Hepatic stellate cell (primary cell): ENCODE measurements at places on chromosomes 1 and 21.

GRCh38 chr1:12539320-12539704 lies 78.7 kb downstream of the DHRS3 start:
- DNase-seq = no peak

DNA sequence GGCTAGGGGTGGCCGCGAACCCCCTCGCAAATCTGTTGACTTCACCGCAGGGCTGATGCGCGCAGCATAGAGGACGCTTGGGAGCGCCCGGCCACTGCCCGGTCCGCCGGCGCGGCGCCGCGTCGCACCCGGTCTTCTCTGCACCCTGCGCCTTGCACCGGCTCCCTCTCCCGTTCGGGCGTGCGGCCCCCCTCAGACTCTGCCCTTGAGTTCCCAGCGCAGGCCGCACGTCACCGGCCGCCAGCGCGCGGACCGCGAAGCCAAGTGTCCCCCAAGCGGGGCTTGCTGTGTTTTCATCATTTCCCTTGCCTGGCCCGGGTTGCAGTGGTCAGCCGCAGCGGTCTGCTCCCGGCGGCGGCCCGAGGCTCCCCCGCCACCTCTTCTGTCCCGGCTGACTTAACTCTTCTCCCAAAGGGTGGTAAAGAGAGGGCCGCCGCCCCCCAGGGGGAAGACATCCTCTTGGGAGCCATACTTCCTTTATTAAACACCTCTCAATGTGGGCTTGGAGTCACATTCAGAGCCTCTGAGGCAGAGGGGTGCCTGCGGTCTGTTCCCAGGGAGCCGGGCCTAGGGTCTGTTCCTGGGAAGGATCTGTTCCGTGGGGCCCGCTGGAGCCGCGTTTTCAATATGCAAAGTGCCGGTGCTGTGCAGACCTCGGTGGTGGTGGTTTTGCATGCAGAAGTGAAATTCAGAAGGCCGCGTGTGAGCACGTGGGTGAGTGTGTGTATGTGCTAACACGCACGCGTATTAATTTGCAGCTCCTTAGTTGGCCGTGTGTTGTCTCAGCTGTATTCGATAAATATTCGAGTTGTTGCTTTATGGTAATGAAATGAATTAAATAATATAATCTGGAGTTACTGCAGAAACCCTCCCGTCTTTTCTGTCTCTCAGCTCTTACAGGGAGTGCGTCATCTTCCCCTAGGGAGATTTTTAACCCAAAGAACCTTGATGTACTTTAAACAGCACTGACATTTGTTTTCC lies 17.6 kb downstream of the PBX1 start:
- DNase-seq = peak; percentile 59

- no peak for DNase-seq
Observed at GRCh38 chr21:34724857-34725195, 56.0 kb downstream of the CLIC6 start.

DNA sequence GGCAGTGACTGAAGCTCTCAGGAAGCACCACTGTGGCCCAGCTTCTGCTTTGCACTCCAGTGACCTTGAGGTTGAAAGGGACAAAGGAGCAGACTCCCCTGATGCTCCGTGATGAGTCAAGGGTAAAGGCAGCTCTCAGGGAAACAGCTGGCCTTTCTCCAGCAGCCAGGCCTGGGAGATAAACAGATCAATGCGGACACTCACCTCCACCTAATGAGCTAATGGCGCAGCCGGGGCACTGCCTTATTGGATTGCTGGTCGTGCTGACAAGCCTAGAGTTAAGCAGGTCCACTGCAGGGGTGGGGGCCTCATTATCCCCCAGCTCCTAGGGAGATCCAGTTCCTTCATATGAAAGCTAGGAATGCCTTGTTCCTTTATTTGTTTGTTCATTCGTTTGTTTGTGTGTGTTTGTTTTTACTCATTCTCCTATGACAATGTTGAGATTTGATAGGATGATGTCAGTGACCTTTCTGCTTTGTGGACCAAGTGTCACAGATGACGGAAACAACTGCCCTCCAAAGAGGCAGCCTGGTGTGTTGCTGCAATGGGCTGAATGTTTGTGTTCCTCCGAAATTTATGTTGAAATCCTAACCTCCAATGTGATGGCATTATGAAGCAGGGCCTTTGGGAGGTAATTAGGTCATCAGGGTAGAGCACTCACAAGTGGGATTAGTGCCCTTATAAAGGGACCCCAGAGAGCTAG lies 141.4 kb upstream of the BEND5 start:
- DNase-seq = no peak

GRCh38 chr1:58031416-58031815 lies 515.1 kb downstream of the OMA1 start:
- DNase-seq = no peak

- DNase-seq = no peak
Observed at GRCh38 chr1:182993746-182994145, 29.5 kb upstream of the LAMC1 start.

DNA sequence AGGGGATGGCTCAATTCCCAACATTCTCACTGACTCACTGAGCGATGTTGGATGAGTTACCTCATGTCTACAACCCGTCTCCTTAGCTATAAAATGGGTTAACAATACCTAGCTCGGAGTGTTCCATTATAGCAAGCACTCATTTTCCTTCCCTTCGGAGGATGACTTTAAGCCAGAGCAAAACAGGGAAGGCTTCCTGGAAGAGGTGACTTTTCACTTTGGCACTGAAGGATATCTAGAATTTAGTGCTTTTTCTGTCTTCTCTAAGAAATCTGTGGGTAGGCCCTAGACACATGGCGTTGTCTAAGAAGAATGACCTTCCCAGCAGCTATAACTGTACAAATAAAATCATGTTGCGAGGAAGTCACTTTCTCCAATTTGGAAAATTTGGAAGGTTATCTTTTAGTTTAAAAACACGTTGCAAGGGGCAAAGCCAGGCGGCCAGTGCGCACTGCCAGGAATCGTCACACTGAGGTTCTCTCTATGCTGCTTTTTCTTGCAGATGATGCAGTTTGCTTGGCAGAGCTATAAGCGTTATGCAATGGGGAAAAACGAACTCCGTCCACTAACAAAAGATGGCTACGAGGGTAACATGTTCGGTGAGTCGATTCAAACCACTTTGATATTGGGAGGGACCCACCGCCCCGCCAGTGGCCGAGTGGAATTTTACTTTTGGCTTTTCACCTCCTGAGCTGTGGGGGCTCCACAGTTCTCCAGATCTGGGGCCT lies 69.5 kb downstream of the MAN1C1 start:
- DNase-seq = no peak

DNA sequence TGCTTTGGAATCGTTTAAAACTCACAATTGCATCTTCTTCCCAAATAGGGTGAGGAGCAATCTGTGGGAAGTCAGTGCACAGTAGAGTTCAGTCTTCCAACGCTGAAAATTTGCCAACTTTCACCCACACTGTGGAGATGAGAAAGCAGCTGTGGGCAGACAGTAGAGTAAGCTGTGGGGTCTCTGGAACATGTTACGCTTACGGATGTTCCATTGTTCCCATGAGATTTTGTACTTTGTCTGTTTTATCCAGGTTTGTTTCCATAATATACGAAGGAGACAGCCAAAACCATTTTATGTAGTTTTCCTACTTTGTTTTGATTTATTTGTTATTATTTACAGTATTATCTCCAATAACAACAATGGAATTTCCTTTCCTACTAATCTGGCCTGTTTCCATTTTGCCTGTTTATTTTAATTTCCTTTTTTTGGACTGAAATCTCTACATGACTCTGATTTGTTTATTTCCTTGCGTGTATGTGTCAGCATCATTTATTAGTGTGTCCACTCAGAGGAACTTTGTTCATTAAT lies 65.1 kb upstream of the RGL1 start:
- DNase-seq = no peak

DNA sequence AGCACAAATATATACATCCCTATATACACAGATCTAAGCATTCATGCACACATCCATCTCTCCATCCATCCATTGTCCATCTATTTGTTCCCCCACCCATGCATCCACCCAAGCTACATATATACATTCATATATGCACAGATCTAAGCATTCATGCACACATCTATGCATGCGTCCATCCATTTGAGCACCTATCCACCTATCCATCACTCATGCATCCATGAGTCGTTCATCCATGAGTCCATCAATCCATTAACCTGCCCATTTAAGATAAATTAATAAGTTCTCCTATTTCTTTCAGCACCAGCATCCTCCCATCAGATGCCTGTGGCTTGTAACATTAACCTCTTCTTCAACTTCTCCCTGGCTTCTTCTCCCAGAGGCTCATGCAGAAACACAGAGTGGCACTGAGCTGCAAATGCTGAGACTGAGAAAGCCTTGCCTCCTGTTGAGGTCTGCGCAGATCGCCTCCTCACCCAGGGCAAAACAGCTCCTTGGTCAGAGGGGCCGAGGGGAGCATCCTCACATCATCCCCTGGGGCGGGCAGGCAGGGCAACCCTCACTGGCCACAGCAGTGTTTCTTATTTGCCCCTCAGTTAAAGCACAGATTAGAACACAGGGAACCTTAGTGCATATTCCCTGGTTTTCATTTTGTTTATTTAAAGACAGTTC lies 17.4 kb upstream of the PDE9A start:
- DNase-seq = no peak

DNA sequence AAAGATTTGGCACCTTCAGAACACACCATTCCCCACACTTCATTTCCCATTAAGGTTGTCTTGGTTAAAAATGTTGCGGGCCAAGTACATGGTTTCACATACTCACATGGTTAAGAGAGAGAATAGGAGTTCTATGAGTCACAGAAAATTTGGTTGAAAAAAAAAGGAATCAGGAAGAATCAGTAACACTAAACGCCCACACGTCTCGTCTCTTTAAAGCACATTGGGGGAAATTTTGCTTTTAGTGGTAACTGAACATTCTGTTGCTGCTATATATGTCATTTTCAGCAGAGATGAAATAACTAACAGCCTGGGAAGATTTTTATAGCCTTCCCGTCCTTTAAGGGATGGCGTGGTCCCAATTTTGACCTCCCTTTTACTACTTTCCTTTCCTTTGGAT lies 132.9 kb upstream of the ERG start:
- DNase-seq = no peak

DNA sequence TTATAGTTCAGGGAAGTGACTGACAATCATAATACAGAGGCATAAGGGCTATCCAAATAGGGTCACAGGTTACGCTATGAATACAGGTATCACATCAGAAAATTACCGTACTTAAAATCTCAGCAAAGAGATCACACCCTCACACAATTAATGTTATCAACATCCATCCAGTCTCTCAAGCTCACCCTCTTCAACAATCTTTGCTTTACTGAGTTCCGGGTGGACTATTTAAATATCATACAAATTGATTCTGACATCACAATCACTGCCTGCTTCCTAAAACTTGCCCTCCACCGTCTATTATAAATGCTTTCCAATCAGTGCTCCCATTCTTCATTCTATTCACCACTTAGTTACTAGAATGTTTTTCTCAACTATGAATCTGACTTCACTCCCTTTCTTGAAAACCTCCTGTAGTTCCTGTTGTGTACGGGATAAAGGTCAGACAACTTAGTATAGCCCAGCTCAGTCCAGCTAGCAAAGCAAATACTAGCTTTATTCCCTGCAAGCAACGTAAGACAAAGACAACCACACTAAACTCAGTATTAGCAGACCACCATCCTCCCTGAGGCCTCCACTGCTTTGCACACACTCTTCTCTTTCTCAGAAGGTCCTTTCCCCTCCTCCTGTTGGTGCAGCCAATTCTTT lies 398.7 kb downstream of the SMYD3 start:
- DNase-seq = no peak

GRCh38 chr1:231553320-231553719 lies 24.9 kb downstream of the TSNAX start:
- no peak for DNase-seq

GRCh38 chr1:36128126-36128904 lies 3.3 kb upstream of the COL8A2 start:
- no peak for DNase-seq

- DNase-seq = peak; percentile 58
Observed at GRCh38 chr1:11796036-11796828, 9.5 kb downstream of the MTHFR start.

DNA sequence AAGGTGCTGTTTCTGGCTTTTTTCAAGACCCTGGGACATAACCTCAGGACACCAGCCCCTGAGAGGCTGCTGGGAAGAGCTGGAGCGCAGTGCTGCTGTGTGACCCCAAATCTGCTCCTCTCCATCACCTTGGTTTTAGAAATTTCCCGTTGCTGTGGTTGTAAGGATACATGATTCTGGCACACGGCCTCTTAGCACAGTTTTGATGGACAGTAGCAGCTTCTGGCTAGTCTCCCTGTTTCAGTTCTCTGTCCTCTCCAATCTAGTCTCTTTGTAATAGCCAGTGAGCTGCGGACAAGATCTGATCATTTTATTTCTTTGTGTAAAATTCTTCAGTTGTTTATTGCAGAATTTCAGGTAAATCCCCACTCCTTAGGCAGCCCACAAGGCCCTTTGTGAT lies 3.1 kb downstream of the CLIC6 start:
- DNase-seq = no peak

- DNase-seq = no peak
Observed at GRCh38 chr1:110430366-110430765, 20.6 kb upstream of the PROK1 start.

DNA sequence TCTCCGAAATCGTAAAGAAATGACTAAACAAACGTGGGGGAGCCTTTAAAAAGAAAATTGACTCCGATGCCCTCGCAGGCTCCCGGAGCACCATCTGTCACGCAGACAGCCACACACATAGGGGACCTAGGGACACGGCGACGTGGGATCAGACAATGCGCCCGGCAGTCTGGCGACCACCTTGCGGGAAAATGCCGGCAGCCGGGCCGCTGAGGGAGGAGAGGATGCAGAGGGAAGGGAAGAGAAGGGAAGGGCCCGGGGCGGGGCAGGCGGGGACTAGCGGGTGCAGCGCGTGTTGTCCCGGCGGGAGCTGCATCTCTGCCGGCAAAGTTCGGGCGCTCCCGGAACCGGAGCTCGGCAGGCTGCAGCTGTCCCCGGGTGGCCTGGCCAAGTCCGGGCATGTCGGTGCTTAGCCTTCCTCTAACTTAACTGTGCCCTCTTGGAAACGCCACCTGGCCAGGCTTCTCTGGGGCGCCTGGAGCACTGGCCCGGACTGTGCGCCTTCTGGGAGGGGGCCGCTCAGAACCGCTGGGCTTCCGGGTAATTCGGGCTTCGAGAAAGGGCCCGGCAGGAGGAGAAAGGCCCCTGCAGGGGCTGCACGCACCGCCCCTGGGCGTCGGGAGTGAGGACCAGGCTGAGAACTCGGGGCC lies 1.8 kb downstream of the NHLH2 start:
- DNase-seq = peak; percentile 19

DNA sequence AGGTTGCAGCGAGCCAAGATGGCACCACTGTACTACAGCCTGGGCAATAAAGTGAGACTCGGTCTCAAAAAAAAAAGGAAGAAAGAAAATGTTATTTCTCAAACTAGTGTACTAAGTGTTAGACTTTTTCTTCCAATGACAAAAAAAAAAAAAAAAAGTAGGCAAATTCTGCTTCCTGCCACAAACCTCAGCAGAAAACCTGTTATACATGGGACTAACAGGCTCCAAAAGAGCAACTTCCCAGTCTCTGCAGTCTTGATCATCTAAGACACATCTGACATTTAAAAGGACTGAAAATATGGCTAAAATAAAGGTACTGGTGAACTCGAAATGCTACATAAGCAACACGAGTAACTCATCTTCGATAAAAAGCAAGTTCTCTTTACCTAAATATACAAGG lies 59.6 kb downstream of the HSF2BP start:
- DNase-seq = no peak
